ENCODE measurements at places on chromosomes 11 and 22. TPM values are rescaled to one million over a fixed set of nuclear protein-coding genes. Genes with fewer than 3 reads are reported as not detected.

DNA sequence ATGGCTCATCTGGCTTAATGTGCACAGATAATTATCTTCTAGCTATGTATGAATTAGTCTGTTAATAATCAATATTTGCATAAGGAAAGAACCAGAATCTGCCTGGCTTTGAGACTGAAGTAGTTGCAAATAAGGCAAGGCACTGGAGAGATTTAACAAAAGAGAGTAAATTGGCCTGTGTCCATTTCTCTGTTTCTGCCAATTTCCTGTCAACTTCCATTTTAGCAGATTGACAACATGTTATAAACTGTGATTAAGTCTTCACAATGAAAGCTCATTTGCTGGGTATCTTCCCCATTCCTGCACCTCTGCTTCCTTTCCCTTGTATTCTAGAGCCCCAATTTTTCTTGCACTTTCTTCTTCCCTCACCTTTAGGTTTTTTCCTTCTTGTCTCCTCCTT lies 5.3 kb upstream of the TMEM123 start:
- no peak for DNase-seq

Gene RHOD
- polyA plus RNA-seq, result 10.6 TPM

Gene TRIM49
- 0.53 TPM for polyA plus RNA-seq

Gene PRR5L
- 8.1 TPM for polyA plus RNA-seq

Gene MYRF
- 15.2 TPM for polyA plus RNA-seq
